ENCODE measurements at places on chromosomes 6 and 20.

DNA sequence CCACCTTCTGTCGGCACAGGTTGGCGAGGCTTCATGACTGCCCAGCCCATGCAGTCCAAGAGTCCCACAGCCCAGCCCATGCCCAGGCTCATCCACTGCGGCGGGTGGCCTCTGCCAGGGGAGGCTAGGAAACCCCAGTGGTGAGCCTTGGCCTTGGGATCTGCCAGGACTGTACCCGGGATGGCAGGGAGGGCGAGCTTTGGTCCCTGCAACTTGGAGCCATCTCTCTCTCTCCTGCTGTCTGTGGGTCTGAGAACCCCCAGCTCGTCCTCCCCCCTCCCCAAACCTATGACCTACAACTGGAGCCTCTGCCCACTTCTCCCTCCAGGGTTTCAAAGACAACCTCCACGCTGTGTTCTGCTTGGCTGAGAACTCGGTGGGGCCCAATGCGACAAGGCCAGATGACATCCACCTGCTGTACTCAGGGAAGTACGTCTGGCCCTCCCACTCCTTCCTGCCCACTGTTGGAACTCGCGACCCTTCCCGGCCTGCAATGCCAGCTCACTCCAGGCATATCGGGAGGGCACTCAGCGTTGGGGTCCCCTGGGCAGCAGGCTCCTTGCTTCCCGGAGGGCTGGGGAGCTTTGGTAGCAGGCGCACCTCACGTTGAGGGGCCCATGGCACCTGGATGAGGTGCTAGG lies 19.7 kb downstream of the NPEPL1 start:
- no peak for DNase-seq

GRCh38 chr6:47524136-47524845 lies 46.7 kb downstream of the CD2AP start:
- DNase-seq, result no peak

DNA sequence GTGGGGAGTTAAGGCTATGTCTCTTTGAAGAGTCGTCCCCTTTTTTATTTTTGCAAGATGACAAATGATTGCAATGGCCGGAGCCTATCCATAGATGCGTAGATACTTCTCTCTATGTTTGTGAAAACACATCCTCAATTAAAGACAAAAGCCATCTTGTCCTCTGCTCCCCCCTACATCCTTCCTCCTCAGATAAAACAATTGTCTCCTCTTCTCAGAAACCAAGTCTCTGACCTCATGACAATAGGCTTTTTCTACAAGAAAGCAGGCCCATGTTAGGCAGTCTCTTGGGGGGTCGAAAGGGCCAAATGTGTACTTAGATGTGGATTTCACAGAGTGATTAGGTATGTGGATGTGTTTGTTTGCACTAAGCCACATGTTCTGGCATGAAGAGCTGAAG lies 51.1 kb upstream of the SSTR4 start:
- no peak for DNase-seq

DNA sequence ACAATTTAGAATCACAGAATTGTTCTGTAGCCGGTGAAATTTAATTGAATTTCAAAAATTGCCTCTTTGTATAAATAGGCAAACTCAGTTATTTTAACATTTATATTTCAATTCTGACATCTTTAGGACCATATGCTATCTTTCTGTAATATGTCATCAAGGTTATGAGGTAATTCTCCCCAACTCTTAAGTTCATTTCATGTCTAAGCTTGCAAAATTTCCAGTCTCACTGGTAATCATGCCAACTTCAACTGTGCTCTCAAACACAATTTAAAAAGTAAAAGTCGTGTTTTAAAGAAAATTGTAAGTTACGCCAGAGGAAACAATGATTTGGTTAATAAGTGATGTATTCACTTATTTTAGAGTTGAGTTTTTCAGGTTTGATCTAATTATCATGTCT lies 1.4 kb downstream of the NCOA7 start:
- no peak for DNase-seq

GRCh38 chr6:130198483-130199035 lies 24.2 kb downstream of the SAMD3 start:
- DNase-seq, result no peak

DNA sequence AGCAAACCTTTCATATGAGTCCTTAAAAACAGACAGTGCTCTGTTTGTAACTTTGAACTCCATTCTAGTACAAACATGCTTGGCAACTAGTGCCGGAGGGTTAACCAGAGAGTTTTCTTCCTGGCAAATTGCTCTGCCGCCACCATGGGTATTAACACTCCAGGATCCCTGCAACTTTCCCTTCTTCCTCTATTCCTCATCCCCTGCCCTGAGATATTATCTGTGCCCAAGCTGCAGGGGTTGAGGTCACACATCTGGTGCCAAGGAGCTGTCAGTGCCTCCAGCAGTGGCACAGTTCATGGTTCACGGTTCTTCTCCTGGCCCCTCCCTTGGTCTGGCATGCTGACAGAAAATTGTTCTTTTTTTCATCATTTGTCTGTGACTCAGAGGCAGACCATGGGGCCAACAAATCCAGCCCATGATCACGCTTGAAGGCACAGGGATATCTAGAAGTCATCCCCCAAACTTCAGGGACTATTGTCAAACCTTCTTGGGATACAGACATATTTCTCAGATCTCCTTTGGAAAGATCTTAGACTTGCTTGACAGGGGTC lies 77.5 kb downstream of the ATXN1 start:
- DNase-seq, result no peak

GRCh38 chr20:7665376-7665775 lies 274.9 kb downstream of the HAO1 start:
- no peak for DNase-seq

- no peak for DNase-seq
Observed at GRCh38 chr6:161141173-161141572, 132.7 kb downstream of the AGPAT4 start.

GRCh38 chr6:157768304-157768703 lies 54.7 kb upstream of the SNX9 start:
- no peak for DNase-seq

DNA sequence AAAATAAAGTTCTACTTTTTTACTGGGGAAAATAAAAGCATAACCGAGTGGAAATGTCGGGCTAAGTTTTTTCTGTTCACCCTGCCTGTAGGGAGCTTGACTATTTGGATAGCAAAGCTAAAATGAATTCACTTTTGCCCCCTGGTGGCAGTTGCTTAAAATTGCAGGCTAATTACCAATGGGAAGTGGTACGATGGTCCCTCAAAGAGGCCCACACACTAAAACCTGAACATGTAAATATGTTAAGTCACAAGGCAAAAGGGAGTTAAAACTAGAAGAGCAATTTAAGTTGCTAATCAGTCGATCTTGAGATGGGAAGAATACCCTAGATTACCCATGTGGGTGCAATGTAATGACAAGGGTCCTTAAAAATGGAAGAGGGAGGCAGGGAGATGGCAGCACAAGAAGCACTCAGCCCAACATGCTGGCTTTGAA lies 916 bp upstream of the SUN5 start:
- DNase-seq, result no peak

GRCh38 chr6:79378957-79379356 lies 144.5 kb upstream of the HMGN3 start:
- no peak for DNase-seq

GRCh38 chr6:25872814-25873213 lies 1.2 kb downstream of the SLC17A3 start:
- DNase-seq, result no peak

- DNase-seq, result no peak
Observed at GRCh38 chr6:53924277-53924676, 129.5 kb downstream of the LRRC1 start.

DNA sequence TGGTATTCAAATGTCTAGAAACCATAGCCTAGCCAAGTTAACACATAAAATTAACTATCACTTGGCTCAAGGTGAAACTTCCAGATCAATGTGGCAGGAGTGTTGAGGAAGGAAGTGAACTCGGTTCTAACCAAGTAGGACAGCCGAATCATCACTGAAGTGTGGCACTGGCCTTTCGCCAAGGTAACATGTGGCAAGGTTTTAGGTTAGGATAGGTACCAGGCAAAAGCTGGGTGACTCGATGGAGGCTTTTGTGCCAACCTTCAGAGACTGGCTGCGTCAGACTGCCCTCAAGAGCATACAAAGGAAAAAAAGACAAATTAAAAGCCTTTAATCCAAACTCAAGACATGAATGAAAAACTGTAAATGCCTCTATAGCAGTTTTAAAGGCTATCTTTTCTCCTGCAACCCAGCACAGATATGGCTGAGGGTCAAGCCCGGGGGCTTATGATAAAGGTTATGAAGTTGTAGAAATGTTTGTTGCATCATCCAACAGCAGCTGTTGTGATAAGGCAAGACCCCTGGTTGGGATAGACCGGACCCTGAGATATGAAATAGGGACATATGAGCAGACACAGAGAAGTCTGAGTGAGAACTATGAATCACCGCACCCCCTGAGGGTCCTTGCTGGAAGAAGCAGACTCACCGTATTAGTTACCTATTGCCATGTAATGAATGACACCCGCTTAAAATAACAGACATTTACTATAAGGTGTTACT lies 11.9 kb downstream of the PSMB9 start:
- no peak for DNase-seq

GRCh38 chr6:47146431-47147174 lies 104.5 kb upstream of the ADGRF1 start:
- no peak for DNase-seq

GRCh38 chr20:36666181-36666740 lies 20.3 kb upstream of the SLA2 start:
- DNase-seq, result no peak

DNA sequence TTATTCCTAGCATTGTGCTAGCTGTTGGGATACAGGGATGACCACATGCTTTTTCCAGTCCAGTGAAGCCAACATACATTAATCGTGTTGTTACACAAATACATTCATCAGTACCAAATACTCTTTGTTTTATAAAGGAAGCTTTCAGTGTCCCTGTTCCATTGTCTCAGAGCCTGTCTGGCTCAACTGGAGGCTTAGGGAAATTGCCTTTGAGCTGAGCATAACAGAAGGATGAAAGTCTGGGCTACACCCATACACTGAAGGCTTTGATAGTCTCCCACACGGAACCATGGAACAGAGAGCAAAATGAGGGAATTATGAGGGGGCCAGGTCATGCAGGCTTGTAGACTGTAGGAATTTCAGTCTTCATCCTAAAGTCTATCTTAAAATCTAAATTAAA lies 126.4 kb upstream of the KCNQ5 start:
- DNase-seq, result no peak

- DNase-seq, result no peak
Observed at GRCh38 chr6:113699239-113699638, 157.9 kb upstream of the MARCKS start.

DNA sequence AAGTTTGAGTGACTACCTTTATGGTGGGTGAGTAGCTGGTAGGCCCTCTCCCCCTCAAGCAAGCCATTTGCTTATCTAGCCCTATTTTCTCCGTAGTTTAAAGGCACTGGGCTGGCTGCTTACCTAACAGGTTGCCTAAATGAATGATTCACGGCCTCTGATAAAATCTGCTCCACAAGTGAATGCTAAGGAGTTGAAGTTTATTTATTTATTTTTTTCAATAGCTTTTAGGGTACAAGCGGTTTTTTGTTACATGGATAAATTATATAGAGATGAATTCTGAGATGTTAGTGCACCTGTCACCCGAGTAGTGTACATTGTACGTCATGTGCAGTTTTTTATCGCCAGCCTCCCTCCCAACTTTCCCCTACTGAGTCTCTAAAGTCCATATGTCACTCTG lies 8.3 kb upstream of the CDH26 start:
- no peak for DNase-seq

DNA sequence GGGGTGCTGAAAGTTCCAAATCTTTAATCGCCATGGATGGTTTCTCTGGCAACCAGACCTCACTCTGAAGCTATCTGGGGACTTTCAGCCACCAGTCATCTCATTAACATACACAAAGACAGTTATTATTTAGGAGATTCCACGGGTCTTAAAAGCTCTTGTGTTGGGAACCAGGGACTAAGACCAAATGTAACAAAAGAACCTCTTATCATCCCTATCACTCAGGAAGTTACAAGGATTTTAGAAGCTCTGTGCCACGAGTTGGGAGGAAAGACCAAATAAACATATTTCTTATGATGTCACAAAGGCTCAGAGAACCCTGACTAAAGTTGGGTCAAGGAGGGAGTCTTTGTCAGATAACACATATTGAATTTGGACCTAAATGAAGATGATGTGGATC lies 17.7 kb downstream of the GPX6 start:
- DNase-seq, result no peak

- no peak for DNase-seq
Observed at GRCh38 chr6:118743746-118744145, 92.4 kb upstream of the CEP85L start.

DNA sequence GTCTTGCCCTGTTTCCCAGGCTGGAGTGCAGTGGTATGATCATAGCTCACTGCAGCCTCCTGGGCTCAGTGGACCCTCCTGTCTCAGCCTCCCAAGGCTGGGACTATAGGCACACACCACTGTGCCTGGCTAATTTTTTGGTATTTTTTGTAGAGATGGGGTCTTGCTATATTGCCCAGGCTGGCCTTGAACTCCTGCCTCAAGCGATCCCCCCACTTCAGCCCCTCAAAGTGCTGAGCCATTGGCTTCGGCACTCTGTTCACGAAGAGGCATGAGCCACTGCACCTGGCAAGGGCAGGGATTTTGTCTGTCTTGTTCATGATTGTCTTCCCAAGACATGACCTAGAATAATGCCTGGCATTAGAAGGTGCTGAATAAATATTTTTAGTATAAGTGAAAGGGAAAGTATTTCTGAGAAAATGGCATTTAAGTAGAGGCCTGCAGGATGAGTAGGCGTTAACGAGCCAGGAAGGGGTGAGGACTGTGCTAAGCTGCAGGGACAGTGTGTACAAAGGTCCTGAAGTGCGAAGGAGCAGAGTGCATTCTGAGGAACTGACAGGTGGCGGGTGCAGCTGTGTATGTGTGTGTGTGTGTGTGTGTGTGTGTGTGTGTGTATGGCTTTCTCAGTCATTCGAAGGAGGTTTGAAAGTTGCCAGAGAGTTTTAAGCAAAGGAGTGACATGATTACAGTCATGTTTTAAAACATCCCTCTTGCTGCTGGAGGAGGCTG lies 43.0 kb downstream of the VEGFA start:
- DNase-seq, result no peak

- DNase-seq, result no peak
Observed at GRCh38 chr20:46955601-46956556, 61.2 kb downstream of the EYA2 start.

- DNase-seq, result no peak
Observed at GRCh38 chr20:54839224-54839623, 363.8 kb downstream of the DOK5 start.

GRCh38 chr6:71239694-71240093 lies 48.9 kb upstream of the OGFRL1 start:
- DNase-seq, result no peak

DNA sequence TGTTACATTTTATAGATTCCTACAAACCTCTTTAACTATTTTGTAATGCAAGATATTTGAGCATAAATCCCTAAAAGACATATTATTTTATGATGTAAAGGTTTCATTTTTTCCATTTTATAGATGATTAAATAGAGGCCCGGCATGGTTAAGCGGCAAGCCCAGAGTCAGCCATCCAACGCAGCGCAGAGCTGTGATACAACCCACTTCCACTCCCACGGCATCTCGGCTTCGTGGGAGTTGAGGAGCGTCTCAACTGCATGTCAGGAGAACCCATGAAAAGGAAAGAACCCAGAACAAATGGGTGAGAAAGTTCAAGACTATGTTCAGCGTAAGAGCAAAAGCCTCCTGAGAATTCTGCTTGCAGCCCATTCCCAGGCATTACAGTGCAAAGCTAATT lies 488.2 kb downstream of the PRKN start:
- DNase-seq, result no peak

GRCh38 chr6:34056305-34057108 lies 89.4 kb downstream of the GRM4 start:
- no peak for DNase-seq
